ENCODE measurements at places on chromosomes 13 and 19.

DNA sequence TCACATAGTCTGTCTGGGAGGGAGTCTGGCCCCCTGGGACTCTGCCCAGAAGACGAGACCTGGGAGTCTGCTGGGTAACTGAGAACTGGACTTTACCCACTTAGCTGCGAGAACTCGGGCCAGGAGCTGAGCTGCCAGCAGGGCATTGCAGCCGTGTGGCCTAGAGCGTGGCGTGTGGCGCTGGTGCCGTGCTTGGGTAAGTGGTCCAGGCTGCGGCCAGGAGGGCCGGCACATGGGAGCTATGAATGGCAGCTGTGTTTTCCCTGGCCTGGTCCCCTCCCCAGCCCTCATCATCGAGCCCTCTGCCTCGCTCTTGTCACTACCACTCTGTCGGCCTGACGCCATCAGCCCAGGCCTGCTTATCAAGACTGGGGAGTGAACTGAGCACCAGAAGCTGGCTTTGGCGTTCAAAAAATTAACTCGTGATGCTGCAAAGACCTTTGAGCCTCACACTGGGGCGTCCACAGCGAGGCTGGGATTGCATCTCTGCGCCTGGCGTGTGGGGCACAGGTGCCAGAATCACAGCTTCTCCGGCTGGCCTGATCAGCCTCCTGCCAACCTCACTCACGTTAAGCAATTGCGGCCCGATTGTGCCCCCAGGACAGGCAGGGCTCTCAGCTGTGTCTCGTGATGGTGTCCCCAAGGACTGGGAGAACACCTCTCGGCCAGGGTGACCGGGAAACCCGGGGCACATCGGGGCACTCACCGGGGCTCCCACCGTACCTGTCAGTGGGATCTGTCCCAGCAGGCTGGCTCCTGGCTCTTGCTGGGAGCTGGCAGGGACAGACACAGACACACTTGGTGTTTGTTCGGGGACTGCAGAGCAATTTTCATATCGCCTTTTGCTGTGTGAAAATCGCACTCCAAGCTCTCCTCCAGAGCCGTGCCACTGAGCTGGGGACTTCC, 85.9 kb downstream of the KDM4B start:
- DNase-seq, result no peak

GRCh38 chr13:35694549-35695447, 218.3 kb upstream of the MAB21L1 start:
- no peak for DNase-seq

- no peak for DNase-seq
Observed at GRCh38 chr13:24106429-24106828, 54.1 kb upstream of the SPATA13 start.

DNA sequence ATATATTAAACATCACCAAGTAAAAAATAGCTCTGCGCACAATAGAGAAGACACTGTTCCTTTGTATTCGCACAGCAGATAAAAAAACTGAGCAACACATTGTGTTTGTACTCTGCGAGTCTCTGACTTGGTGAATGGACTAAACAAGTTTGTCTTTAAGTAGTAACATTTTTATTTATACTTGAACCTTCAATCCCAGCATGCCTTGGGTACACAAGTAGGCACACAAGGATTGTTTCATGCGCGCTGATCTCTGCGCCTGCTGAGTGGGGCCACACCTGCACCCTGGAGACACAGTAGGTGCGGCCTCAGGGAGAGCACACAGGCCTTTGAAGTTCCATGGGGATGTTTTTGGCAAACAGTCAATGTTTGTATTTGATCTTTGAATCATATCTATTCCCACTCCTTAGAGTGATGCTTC, 318.9 kb downstream of the MYO16 start:
- peak; percentile 68 for DNase-seq

GRCh38 chr19:33675501-33676124, 53.9 kb downstream of the CHST8 start:
- no peak for DNase-seq

- DNase-seq, result peak; percentile 7
Observed at GRCh38 chr13:102138635-102139190, 263.1 kb downstream of the FGF14 start.

DNA sequence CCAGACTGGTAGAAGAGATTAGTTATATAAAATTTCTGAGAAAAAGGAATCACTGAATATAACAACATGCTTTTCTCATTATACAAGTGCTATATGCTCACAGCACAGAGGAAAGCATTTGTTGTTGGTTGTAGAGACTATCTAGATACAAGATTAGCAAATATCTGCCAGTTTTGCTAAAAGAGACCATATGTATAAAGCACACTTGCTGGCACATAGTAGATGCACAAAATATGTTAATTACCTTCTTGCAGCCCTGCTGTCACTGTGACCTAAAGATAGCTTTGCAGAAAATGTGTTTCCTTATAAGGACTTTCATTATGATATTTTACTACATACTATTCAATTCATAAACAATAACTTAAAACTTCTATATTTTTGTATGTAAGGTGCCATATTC, 755.1 kb downstream of the PCDH9 start:
- no peak for DNase-seq

- no peak for DNase-seq
Observed at GRCh38 chr13:36366031-36366430, 19.8 kb upstream of the SPART start.

GRCh38 chr19:927780-928401, 2.1 kb downstream of the ARID3A start:
- no peak for DNase-seq

DNA sequence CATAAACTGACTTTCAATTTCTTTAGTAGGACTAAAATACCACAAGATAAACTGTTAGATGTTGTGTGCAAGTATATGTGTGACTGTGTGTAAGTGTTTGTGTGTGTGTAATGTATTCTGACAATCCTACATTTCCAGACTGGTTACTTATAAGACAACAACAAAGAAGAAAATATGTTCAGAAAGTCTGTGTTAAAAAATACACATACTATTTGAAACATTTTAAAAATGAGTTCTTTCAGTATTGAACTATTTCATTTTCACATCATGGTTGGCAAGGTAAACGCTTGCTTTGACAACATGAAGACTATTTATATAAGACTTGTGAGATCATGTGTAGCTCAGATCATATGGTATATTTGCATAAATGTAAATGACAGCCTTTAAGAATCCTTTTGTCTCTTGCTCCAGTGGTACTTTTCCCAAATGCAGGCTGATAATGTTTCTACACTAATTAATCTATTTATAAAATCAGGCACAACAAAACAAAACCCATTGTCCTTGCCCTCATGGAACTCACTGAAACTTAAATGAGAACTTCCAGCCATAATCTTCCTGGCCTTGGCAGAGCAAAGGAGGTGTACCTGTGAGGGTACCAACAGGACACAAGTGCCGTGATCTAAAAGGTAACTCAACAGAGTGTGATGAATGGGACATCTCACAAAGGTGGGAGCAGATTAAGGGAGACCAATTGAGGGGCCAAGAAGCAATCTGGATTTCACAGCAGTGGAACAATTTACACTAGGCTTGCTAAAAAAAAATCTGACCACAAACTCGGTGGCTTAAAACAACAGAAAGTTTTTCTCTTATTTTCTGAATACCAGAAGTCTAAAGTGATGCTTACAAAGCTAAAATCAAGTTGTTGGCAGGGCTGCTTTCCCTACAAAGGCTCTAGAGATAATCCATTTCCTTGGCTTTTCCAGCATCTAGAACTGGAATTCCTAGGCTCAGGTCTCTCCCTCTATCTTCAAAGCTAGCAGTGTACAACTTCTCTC, 349.0 kb downstream of the TBC1D4 start:
- DNase-seq, result no peak

GRCh38 chr19:18251587-18252369, 22.5 kb downstream of the IQCN start:
- peak; percentile 64 for DNase-seq

GRCh38 chr19:13181747-13182388, 31.7 kb downstream of the IER2 start:
- peak; percentile 60 for DNase-seq

- DNase-seq, result no peak
Observed at GRCh38 chr13:88097541-88097940, 426.4 kb downstream of the SLITRK5 start.

GRCh38 chr19:17797424-17798201, 2.7 kb downstream of the B3GNT3 start:
- no peak for DNase-seq

GRCh38 chr19:56611288-56611687, 16.2 kb downstream of the ZNF71 start:
- no peak for DNase-seq

DNA sequence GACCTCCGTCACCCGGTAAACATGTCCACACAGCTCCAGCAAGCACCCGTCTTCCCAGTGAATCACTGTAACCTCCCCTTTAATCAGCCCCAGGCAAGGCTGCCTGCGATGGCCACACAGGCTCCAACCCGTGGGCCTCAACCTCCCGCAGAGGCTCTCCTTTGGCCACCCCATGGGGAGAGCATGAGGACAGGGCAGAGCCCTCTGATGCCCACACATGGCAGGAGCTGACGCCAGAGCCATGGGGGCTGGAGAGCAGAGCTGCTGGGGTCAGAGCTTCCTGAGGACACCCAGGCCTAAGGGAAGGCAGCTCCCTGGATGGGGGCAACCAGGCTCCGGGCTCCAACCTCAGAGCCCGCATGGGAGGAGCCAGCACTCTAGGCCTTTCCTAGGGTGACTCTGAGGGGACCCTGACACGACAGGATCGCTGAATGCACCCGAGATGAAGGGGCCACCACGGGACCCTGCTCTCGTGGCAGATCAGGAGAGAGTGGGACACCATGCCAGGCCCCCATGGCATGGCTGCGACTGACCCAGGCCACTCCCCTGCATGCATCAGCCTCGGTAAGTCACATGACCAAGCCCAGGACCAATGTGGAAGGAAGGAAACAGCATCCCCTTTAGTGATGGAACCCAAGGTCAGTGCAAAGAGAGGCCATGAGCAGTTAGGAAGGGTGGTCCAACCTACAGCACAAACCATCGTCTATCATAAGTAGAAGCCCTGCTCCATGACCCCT, 9.0 kb upstream of the CEACAM5 start:
- no peak for DNase-seq

DNA sequence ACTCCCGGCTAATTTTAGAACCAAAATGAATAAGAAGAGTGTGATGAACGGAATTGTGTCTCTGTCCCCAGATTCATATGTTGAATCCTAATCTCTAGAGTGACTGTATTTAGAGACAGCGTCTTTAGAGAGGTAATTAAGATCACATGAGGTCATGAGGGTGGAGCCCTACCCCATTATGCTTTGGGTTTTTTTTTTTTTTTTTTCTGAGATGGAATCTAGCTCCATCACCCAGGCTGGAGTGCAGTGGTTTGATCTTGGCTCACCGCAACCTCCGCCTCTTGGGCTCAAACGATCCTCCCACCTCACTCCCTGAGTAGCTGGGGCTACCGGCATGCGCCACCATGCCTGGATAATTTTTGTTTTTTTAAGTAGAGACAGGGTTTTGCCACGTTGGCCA, 27.9 kb downstream of the FBXO27 start:
- DNase-seq, result no peak

GRCh38 chr19:55373993-55374757, 2.5 kb upstream of the TMEM190 start:
- peak; percentile 44 for DNase-seq

DNA sequence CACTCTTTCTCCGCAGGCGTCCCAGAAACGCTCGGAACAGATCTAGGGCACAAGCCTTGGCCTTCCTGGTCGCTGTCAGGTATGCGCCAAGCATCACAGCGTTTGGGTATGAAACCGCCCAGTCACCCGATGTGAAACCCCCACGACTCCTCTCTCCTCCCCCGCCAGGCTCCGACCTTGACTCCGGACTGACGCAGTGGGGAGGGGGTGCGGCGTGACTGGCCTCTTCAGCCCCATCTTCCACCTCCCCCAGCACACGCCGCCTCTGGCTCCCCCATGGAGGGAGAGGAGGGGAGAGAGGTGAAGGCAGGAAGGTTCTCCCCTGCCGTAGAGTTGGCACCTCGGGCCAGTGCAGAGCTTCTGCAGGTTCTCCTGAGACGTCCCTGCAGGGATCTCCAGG, 22.0 kb upstream of the ARHGEF7 start:
- no peak for DNase-seq

GRCh38 chr13:72180253-72180952, 313.4 kb upstream of the DACH1 start:
- no peak for DNase-seq

- no peak for DNase-seq
Observed at GRCh38 chr13:64758521-64759244, 2471.5 kb downstream of the PCDH9 start.

GRCh38 chr13:44719857-44720671, 143.9 kb upstream of the TSC22D1 start:
- peak; percentile 88 for DNase-seq

DNA sequence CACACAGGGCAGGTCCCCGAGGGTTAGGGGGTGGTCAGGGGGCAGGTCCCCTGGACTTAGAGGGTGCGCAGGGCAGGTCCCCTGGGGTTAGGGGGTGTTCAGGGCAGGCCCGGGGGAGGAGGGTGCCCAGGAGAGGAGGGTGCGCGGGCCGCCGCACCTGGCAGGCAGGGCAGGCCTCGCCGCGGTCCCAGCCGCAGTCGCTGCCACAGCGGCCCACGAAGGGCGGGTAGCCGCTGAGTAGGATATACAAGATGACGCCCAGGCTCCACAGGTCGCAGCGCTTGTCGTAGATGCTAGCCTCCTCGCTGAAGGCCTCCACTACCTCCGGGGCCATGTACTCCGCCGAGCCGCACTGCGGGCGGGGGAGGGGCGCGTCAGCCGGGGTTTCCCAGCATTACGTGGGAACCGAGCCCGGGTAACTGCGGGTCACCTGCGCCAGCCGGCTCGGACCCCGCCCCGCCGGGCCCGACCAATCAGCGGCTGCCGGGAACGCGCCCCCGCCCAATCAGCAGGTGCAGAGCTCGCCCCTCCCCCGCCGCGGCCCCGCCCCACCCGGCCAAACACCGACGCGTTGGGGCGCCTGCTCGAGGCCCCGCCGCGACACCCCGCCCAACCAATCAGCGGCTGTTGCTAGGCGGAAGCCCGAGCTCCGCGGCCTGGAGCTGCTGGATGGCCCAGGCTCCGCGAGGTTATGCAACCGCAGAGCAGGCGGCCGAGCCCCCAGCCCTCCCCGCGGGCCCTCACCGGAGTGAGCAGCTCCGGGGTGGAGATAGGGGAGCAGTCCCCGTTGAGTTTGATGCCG, 9.2 kb downstream of the MKNK2 start:
- peak; percentile 90 for DNase-seq

DNA sequence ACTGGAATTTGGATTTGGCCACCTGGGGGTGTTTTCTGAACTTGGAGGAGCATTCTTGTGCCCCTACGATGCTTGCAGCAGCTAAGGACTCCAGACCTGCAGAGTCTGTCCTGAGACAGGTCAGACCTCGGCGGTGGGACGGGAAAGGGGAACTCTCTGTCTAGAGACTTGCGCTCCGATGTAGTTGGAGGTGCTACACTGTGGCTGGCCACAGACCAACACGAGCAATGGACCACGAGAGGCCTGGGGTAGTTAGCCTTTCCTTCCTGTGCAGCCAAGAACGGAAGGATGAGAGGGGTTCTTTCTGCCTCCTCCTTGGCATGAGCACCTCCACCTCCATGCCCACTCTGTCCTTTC, 5.9 kb upstream of the GRAMD1A start:
- DNase-seq, result no peak

GRCh38 chr19:1266129-1266915, 2.8 kb upstream of the CIRBP start:
- peak; percentile 87 for DNase-seq

GRCh38 chr13:24671386-24672113, 8.7 kb upstream of the ATP12A start:
- DNase-seq, result peak; percentile 85

GRCh38 chr19:18883526-18884304, 12.2 kb downstream of the CERS1 start:
- no peak for DNase-seq

GRCh38 chr19:16117594-16118033, 5.9 kb downstream of the RAB8A start:
- DNase-seq, result no peak

Data from fibroblast of mammary gland (primary cell).